ENCODE measurements at places on chromosomes 5 and 9. TPM values are rescaled to one million over a fixed set of nuclear protein-coding genes. Genes with fewer than 3 reads are reported as not detected.

GRCh38 chr5:164351245-164351834, 845.9 kb downstream of the MAT2B start:
- no peak for DNase-seq

DNA sequence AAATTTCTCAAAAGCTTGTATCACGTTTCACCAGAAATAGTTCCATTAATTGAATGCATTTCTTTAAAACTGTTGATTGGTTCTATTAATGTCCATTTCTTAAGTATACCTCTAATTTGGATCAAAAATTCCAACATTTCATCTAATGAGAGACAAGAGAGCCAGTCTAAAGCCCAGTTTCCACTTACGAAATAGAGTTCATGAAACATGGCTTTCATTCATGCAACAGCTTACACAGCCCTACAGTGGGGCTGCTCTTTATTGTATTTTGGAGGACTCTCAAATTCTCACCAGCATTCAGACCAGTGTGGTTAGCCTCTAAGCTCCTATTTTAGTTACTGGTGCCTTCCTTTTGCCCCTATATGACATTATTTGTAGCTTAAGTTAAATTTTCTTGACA, 566.9 kb upstream of the RGMB start:
- no peak for DNase-seq

- no peak for DNase-seq
Observed at GRCh38 chr5:10674582-10674981, 86.5 kb downstream of the DAP start.

GRCh38 chr9:93479726-93480125, 26.3 kb upstream of the FAM120AOS start:
- no peak for DNase-seq

The MEGF10 gene
- not detected for total RNA-seq
